ENCODE measurements at places on chromosomes 5 and 9.

DNA sequence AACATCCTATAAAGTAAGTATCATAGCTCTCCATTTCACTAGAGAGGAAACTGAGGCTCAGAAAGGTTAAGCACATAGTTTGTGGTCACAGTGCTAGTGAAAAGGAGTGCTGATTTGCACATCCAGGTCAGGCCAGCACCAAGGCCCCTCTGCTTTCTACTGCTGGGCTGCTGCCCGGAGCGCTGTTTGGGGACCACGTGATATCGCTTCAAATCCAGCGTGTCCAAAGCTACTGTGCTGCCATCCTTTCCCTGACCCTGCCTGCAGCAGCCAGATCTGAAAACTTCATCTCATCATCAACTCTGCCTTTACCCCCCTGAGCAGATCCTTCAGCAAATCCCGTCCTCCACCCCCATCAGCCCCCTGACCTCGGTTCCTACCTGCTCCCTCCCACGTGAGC lies 40.7 kb upstream of the AKNA start:
- no peak for DNase-seq

GRCh38 chr5:81070571-81071255 lies 110.5 kb downstream of the RASGRF2 start:
- DNase-seq = no peak

GRCh38 chr9:116979456-116979855 lies 292.4 kb downstream of the TRIM32 start:
- no peak for DNase-seq

DNA sequence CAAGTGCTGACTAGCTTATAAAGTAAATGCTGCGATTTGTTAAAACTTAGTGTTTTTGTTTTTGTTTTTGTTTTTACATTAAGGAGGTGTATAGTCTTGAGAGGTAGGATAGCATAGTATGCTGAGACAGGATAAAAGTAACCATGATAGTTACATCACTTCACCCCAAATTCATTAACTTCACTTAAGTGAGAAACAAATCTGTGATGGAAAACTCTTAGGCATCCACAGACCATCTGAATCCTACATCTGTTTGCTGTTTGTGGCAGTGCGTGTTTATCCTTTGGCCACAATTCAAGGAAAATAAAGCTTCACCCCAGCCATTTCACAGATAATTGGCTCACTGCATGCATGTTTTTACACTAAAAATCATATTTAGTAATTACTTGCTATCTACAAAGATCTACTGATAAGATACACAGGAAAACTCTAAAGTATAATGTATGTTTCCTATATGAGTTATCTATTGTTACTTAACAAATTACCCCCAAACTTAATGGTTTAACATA lies 82.0 kb downstream of the ZNF622 start:
- DNase-seq = no peak

- DNase-seq = no peak
Observed at GRCh38 chr5:127858116-127858784, 155.1 kb downstream of the CCDC192 start.

- no peak for DNase-seq
Observed at GRCh38 chr5:100779669-100780375, 123.3 kb downstream of the ST8SIA4 start.

DNA sequence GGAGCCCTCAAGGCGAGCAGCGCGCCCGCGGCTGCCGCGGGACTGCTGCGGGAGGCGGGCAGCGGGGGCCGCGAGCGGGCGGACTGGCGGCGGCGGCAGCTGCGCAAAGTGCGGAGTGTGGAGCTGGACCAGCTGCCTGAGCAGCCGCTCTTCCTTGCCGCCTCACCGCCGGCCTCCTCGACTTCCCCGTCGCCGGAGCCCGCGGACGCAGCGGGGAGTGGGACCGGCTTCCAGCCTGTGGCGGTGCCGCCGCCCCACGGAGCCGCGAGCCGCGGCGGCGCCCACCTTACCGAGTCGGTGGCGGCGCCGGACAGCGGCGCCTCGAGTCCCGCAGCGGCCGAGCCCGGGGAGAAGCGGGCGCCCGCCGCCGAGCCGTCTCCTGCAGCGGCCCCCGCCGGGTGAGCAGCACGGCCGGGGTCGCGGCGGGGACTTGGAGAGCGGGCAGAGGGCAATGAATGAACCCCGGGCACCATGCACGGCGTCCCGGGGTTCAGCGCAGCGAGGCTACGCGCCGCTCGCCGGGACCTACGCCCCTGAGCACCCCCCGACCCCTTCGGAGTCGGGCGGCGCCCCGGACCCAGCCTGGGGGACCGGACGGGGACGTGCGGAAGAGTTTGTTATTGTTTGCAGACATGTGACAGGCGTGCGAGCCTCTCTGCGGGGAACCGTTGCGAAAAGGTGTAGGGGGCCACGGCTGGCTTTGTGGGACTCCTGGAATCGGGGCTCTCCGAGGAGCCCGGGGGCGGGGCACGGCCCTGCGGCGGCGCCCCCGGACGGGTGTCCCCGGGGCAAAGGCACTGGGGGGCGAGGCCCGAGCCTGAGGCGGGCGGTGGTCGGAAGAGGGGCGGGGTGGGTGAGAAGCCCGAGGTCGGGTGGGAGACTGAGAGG lies 553 bp downstream of the MAP3K1 start:
- DNase-seq = no peak

All from NCI-H1417 treated with DMSO at 0.1 percent for 48 hours (cell line).